ENCODE measurements at places on chromosomes 11 and 22. TPM values are rescaled to one million over a fixed set of nuclear protein-coding genes. Genes with fewer than 3 reads are reported as not detected.

DNA sequence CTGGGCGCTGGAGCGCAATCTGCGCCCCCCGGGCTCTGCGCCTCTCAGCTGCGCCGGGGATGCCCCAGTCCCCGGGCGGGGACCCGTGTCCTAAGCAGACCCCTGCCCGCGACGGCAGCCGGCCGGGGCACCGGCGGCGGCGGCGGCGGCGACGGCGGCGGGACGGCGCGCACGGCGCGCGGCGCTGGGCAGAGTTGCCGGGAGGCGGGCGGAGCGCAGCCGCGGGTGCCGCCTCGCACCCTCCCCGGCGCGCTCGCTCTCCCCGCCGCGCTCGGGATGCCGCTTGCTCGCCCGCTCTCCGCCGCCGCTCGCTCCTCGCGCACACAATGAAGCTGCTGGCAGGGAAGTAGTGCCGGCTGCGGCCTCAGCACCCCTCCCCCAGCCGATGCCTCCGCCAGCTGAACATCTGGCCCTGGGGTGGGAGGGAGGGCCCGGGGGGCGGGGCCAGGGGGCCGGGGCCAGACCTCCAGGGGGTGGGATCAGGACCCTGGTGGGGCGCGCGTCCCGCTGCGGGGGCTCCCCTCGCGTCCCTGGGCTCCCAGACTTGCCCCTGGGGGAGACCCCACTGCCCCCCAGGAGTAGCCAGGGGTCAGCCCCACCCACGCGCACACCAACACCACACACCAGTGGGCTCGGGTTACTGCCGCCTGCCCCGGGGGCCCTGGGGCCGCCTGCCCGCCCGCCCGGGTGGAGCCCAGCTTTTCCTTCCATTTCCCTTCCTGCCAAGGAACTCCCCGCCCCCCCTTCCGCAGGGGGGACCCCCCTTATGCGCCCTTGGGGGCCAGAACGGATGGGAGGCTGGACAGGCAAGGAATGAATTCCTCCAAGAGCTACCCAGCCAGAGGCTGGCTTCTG lies at the start of gene RCOR2:
TSS of gene RCOR2 (minus strand) at position 328 of the 855 bp plus-strand sequence. CDS start 708 bp downstream, outside the sequence.
- no peak within 1 kb of the TSS for H3K27ac ChIP-seq
- no peak within 1 kb of the TSS for H3K4me3 ChIP-seq
- H3K4me1 ChIP-seq, result peaks cover 39% of the 10 kb centered on the region
- H3K36me3 ChIP-seq, result no peaks in the 10 kb centered on the region

DNA sequence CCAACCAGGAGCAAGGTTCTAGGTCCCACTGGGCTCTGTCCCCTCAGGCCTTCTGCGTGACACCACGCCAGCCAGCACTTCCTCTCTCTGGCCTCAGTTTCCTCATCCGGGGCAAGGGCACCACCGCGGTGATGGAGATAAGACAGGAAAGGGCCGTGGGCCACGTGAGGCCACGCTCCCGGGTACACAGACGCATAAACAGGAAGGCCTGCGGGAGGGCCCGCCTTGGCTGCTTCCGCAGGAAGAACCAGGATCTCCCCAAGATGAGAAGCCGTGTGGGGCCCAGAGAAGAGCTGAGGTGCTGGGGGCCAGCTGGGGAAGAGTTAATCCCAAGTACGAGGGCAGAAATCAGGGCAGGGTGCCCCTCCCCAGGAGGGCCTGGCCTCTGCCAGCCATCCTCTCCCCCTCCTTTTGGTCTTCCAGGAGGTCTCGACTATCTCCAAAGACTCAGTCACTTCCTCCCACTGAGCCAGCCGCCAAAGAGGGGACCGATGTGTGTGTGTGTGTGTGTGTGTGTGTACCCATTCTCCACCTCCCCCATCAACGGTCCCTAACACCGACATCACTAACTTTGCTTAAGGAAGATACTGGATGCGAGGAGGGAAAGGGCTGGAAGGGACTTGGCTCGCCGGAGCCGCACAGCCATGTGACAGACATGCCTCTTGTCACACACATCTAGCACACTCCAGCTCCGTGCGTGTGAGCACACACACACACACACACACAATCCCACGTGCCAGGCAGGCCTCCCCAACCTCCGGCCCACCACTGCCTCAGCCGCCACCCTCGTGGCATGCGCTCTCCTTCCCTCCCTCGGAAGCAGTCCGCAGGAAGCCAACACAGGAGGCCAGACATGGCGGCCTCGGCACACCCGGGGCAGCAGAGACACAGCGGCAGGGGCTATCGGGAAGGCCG lies 1.4 kb downstream of the MFNG start:
- peak overlapping the region; percentile 74 for H3K27ac ChIP-seq
- no peaks in the 10 kb centered on the region for H3K4me1 ChIP-seq
- H3K4me3 ChIP-seq, result peak overlapping the region; percentile 40

DNA sequence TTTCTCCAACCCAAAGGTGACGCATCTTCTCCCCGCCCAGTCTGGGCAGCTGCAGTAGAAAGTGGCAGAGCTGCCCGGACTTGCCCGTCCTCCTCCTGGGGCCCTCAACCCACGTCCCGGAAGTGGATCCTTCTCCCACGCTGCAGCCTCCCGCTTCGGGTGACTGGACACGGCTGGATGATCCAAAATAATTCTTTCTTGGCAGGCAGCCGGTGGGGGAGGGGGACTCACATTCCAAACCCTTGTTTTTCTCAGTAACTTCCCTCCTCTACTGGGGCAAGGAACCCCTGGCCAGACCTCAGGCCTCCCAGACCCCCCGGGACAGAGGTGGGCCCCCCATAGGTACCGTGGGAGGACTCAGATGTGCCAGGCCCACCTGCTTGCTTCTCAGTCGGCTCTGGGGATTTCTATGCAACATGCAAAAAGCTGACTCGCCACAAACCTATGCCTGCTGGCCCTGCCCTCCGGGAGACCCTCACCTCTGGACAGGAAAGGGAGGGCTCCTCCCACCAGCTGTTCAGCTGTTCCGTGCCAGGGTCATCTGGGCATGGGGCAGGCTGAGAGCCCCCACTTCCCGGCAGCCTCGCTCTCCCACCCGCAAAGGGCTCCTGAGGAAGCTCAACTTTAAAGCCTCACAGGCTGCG lies 1.4 kb downstream of the PLXNB2 start:
- peak overlapping the region; percentile 88 for H3K27ac ChIP-seq
- peaks cover 57% of the 10 kb centered on the region for H3K4me1 ChIP-seq
- no peaks in the 10 kb centered on the region for H3K27me3 ChIP-seq
- peak overlapping the region; percentile 62 for H3K4me3 ChIP-seq

- DNase-seq, result no peak
- H3K27me3 ChIP-seq, result peaks cover 16% of the 10 kb centered on the region
- H3K27ac ChIP-seq, result peak within 1 kb of the TSS; percentile 58
- no peaks in the 10 kb centered on the region for H3K36me3 ChIP-seq
- H3K4me3 ChIP-seq, result no peak within 1 kb of the TSS
Observed at GRCh38 chr22:19723232-19723982, at the start of gene GP1BB. Gene GP1BB (plus strand): TSS chr22:19723539. CDS start chr22:19723570, 31 bp downstream.

- no peaks in the 10 kb centered on the region for H3K36me3 ChIP-seq
- no peak overlapping the region for H3K4me3 ChIP-seq
- no peaks in the 10 kb centered on the region for H3K27me3 ChIP-seq
- H3K27ac ChIP-seq, result no peak overlapping the region
- DNase-seq, result no peak
- H3K4me1 ChIP-seq, result no peaks in the 10 kb centered on the region
Observed at GRCh38 chr11:68295271-68295670, 17.1 kb upstream of the LRP5 start.

GRCh38 chr11:57364851-57365660 lies 15.9 kb downstream of the PRG3 start:
- no peaks in the 10 kb centered on the region for H3K27me3 ChIP-seq
- no peak for DNase-seq
- no peaks in the 10 kb centered on the region for H3K36me3 ChIP-seq
- no peak overlapping the region for H3K4me3 ChIP-seq
- no peaks in the 10 kb centered on the region for H3K4me1 ChIP-seq

DNA sequence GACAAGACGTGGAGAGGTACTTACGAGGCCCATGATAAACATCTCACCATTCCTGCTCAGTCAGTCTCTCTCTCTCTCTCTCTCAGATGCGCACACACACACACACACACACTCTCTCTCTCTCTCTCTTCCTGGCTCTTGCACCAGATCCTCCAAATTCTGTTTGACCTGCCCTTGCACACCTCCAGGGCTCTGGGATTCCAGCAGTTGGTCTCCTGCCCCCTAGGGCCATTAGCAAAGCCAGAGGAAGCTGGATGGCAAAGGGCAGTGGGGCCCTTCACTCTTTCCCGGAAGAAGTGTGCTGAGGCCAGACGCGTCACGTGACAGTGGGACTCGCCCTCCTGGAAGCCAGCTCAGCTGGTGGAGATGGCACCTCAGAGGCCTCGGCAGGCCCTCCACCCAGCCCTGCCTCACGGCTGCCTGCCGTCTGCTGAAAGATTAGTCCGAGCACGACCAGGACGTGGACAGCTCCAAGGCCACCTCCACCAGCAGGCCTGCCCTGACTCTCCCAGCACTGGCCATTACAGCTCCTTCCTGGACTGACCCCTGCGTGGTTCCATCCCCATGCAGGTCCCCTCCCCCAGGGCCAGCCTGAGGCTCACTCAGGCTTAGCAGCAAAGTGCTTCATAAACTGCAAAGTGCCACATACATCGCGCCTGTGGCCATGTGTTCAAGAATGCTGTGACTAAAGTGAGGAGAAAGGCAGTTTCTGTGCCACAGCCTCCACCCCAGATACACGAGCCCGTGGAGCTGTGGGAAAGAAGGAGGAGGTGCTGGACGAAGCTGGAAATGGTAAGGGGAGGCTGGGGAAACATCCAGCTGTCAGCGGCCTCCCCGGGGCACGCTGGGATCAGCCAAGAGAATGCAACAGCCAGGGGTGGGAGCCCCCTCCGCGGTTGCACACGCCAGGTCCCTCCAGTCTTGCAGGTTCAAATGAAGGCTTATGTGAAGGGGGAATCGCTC lies 3.7 kb downstream of the PDGFB start:
- H3K36me3 ChIP-seq, result no peaks in the 10 kb centered on the region
- peaks cover 13% of the 10 kb centered on the region for H3K27me3 ChIP-seq
- H3K27ac ChIP-seq, result peak overlapping the region; percentile 47
- DNase-seq, result peak; percentile 37

DNA sequence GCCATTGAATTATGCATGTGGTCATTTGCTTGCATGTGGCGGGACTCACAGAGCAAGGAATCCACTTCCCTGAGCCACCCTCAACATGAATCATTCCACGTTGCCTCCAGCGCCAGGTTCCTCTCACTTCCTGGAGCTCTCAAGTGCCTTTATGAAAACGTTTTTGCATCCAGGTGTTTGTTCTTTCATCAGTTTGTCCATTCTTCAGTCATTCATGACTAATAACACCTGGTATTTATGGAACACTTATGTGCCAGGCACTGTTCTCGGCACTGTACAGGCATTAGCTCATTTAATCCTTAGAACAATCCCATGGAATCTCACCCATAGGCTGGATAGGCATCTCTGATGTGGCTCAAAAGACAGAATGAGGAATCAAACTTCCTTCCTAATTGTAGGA lies 256.1 kb upstream of the SYN3 start:
- H3K4me1 ChIP-seq, result no peaks in the 10 kb centered on the region
- no peaks in the 10 kb centered on the region for H3K27me3 ChIP-seq
- no peak for DNase-seq
- no peak overlapping the region for H3K27ac ChIP-seq

NLRP14 gene
- total RNA-seq, result 0.15 TPM

JHY gene
- 11.0 TPM for total RNA-seq

SELENOM gene
- 156 TPM for total RNA-seq

OR8G5 gene
- total RNA-seq, result not detected

All from lung (tissue), 17 donors.